ENCODE measurements at places on chromosomes 3 and 15.

DNA sequence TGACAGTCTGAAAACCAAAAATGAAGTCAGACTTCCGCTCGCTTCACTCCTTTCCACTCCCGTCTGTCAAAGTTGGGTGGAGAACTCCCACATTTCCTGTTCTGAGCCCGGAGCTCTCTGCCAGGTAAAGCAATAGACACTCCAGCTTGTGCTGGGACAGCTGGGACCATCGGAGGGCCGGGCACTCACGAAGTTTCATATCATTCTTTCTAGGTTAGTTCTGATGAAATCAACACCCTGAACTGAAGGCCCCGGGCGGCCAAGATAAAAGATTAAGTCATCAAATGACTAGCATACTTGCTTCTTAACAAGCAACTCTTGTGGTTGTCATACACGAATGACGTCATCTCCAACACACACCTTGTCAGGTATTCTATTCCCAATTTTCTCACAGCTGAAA lies 42.1 kb downstream of the MAGI1 start:
- no peak for DNase-seq

GRCh38 chr15:98142572-98142971 lies 182.1 kb downstream of the ARRDC4 start:
- no peak for DNase-seq

GRCh38 chr3:143183665-143183964 lies 64.0 kb downstream of the CHST2 start:
- no peak for DNase-seq

DNA sequence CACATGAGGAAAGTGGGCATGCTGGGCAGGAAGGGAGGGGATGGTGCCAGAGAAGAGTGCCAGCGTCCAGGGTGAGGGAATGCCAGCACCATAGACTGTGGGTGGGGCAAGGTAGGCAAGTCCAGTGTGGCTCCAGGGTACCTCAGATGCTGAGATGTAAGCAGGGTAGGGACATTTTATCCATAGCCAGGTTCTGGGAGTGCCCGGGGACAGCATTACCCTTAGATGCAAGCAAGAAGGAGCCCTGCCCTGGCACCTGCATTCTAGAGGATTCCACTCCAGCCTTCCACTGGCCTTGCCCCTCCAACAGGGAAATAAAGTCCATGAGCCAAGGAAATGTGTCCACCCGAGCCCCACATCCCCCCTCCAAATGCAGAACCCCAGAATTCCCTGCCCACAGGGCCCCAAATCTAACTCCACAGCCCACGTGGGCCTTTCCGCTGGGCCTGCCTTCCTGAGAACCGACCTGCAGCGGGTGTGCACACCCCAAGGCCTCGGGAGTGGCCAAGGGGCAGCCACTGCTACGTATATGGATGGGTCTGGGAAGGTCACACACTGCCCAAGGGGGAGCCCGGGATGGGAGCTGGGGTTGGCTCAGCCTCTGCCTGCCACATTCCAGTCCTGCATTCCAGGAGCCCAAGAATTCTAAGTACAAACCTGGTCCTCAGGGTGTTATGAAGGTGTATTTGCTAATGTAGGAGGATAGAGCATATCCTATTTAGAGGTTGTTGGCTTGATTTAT lies 20.3 kb upstream of the CYP11A1 start:
- DNase-seq: no peak

GRCh38 chr3:168859143-168859542 lies 763.4 kb upstream of the GOLIM4 start:
- DNase-seq: no peak

DNA sequence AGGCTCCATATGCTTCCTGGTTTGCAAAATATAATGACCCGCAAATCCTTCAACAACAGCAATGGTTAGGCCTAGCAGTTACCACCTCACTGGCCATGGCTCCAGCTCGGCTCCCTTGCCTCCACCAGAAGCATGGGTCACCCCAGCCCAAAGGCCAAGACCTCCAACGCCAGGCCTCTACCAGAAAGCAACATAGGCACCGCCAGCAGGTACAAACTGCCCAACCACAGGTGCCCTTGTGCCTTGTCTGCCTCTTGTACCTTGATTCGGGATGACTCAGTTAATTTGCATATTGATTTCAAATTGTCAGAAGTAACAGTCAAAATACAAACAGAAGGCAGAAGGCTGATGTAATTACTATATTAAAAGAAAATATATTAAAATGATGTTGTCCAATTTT lies 124.7 kb downstream of the IL5RA start:
- no peak for DNase-seq

DNA sequence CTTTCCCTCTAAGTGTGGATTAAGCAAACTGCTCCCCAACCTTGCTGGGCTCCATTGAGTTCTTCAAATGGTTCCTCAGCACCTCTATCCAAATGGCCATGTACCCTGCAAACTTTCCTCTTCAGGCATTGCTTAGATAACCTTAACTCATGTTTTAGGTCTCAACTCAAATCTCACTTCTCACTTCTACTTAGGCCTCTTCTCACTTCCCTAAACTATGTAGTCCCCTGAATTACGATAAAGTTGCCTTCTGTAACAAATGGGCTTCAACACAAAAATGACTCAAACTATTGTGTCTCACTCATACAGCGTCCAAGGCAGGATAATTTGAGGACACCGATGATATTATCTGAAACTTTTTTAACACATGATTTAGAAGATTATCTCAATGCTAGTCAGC lies 62.4 kb upstream of the STAC start:
- DNase-seq: no peak

- DNase-seq: no peak
Observed at GRCh38 chr3:54859184-54859583, 68.7 kb downstream of the LRTM1 start.

Measured in inflammatory macrophage (primary cell).